Left lobe of liver (tissue), 2 donors: ENCODE measurements at places on chromosomes 4 and X. TPM values are rescaled to one million over a fixed set of nuclear protein-coding genes. Genes with fewer than 3 reads are reported as not detected.

GRCh38 chrX:22202251-22202650 lies 70.5 kb upstream of the CBLL2 start:
- no peak for DNase-seq

GRCh38 chrX:154530286-154530685 lies 14.3 kb upstream of the FAM3A start:
- no peak for DNase-seq

GRCh38 chrX:23478056-23478455 lies 143.4 kb downstream of the PTCHD1 start:
- no peak for DNase-seq

- no peak for DNase-seq
Observed at GRCh38 chr4:168527560-168527959, 30.7 kb downstream of the PALLD start.

DNA sequence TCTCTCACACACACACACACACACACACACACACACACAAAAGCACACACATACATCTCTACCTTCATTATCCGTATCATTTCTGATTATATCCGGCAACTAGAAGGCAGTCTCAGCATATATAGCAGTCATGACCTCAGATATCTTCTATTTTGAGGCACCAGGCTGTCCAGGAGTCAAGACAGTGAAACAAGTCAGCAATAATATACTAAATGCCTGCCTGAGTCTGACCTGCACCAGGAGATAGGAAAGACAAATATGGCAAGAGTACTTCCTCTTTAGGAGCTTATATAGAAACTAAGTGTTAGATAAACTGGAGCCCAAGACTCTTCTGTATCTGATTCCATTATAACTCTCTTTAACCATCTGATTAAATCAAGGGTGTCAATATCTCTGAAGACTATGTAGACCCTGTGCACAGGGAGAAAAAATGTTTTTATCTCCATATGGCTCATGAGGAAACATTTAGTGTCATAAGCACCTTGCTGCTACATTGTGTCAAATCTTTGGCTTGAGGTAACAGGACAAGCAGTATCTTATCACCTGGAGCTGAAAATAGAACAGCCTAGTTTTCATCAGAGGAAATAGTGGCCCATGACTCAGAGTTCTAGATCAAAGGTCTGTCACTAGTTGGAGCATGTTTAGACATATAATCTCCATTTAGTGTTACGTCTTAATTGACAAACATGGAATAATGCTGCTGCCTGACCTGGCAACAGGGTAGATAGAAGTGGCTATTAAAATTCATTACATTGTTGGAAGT lies 27.0 kb upstream of the FAM47B start:
- DNase-seq: no peak

DNA sequence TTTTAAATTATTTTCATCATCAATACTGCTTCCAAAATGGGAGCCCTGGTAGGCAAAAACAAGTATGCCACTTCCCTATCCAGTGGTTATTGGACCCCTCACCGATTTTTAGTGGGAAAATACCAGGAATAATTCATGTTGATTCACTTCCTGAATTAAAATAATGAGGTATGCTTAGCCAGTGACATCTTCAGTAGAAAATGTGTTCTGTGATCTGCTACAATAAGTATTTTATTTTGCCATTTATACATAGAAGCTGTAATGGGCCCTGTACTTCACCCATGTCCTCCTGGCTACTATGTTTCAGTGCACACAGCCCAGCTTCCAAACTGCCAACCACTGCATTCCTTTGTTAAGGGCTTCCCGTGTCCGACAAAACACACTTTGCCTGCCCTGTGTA lies 41.0 kb upstream of the KLHL34 start:
- DNase-seq: no peak

DNA sequence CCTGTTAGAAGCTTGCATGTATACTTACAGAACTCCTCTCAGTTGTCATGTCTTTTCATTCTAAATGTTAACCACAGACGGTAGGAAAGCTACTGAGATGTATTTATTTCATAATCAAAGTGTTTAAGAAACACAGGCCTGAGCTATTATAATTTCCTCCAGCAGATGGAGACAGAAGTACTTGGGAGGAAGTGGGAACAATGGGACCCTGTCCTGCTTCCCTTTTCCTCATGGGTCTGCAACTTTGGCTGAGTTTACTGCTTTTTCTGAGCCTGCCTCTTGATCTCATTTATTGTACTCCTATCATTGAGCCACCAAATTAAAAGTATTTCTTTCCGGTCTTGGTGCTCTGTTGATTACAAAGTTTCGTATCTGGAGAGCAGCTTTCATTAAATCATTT lies 67.7 kb upstream of the SPANXN2 start:
- no peak for DNase-seq

The PAGE5 gene
- 0.73 TPM for total RNA-seq
